ENCODE measurements at places on chromosomes 7 and 10.

DNA sequence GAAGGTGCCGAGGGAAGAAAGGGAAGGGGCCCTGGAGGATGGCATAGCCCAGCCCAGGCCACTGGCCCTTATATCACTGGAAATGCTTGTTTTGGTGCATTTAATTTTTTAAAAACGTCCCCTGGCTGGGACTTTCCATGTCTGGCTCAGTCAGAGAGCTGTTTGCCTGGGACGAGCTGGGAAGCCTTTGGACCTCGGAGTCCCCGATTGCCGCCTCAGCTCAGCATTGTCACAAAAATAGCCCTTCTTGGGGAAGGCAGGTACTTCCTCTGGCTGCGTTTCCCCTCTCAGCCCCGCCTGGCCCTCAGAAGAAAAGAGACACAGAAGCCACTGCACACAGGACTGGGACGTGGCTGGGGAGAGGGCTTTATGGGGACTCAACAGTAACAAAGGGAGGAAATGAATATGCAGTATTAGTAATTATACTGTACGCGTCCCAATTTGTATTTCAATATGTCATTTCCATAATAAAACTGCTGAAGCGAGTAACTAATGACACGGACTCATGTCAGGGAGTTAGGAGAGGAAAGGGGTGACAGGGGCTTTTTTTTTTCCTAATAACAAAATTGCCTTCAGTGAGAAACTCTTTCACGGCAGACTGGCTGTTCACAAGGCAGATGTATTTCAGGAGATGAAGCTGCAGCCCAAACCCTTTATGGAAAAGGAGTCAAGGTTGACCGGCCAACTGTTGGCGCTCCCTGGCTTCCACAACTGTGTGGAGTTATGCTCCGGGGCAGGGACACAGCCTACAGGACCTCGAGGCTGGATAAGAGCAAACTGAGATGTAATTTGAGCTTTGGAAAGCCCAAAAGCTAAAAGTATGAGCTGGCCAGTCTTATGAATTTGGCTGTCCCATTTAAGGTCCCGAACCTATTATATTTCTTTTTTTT lies 31.0 kb upstream of the MXI1 start:
- H3K4me1 ChIP-seq, result no peaks in the 10 kb centered on the region
- H3K27ac ChIP-seq, result no peak overlapping the region
- H3K36me3 ChIP-seq, result no peaks in the 10 kb centered on the region
- peaks cover 21% of the 10 kb centered on the region for H3K27me3 ChIP-seq
- DNase-seq, result peak; percentile 63
- no peak overlapping the region for H3K4me3 ChIP-seq

- H3K27me3 ChIP-seq, result no peaks in the 10 kb centered on the region
- H3K4me1 ChIP-seq, result no peaks in the 10 kb centered on the region
- no peak overlapping the region for H3K4me3 ChIP-seq
- peak; percentile 82 for DNase-seq
- no peak overlapping the region for H3K27ac ChIP-seq
- no peaks in the 10 kb centered on the region for H3K36me3 ChIP-seq
These were observed 190.9 kb downstream of the DNAJB6 start for GRCh38 chr7:157527686-157528085.

DNA sequence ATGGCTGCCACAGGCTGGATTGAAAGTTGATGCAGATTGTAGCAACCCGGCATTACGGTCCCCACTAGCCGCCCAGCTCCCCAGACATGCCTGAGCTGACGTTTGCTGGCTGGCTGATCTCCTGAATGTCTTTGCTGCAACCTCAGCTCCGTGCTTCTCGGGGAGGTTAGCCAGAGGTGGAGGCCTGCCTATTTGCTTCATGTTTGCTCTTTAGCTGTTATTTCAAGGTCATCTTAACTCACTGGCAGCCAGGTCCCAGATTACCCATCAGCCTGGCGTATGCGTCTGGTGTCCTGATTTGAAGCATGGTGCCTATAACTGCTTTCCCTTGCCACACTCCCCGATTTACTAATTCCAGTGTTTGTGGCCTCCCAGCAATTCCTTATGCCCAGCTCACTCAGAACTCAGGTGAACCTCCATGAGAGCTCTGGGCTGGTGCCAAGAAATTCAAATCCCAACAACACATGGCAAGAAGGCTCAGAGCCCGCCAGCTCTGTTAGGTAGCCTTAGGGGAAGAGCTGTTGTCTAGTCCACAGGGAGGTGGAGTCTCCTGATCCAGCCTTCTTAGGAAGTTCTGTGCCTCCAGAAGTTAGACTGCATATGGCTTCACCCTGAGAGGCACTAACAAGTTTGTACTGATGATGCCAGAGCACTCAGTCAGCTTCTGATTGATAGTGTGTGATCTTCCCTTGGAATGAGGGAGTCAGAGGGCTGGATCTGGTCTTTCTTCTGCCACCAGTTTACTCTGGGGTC lies 69.7 kb upstream of the EXOC4 start:
- no peaks in the 10 kb centered on the region for H3K36me3 ChIP-seq
- no peaks in the 10 kb centered on the region for H3K4me1 ChIP-seq
- DNase-seq, result no peak
- no peak overlapping the region for H3K4me3 ChIP-seq

GRCh38 chr7:11239316-11239715 lies 265.6 kb downstream of the PHF14 start:
- H3K36me3 ChIP-seq, result no peaks in the 10 kb centered on the region
- no peak overlapping the region for H3K27ac ChIP-seq
- no peak for DNase-seq
- H3K4me1 ChIP-seq, result peaks cover 17% of the 10 kb centered on the region
- H3K4me3 ChIP-seq, result no peak overlapping the region

GRCh38 chr7:64557601-64558322 lies 5.1 kb downstream of the ZNF680 start:
- peaks cover 15% of the 10 kb centered on the region for H3K36me3 ChIP-seq
- H3K27me3 ChIP-seq, result no peaks in the 10 kb centered on the region
- peaks cover 49% of the 10 kb centered on the region for H3K4me1 ChIP-seq
- H3K4me3 ChIP-seq, result no peak overlapping the region

DNA sequence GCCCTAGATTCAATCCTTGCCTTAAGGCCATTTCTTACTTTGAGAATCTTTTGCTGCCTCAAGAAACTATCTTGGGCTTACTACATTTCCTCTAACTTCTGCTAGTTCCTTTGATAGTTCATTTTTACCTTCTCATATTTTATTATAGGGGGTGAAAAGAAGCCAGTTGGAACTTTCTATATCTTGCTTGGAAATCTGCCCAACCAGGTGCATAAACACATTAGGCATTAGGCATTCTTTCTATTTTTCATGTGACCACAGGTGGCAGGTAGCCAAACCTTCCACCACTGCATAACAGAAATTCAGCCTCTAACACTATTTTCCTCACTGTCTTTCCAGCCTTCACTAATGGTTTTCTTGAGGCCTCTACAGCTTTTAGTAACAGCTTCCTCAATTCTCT lies 300.0 kb upstream of the SP8 start:
- no peak overlapping the region for H3K27ac ChIP-seq
- H3K4me1 ChIP-seq, result no peaks in the 10 kb centered on the region
- no peaks in the 10 kb centered on the region for H3K27me3 ChIP-seq
- DNase-seq, result no peak
- no peaks in the 10 kb centered on the region for H3K36me3 ChIP-seq

All from osteocyte (in vitro differentiated cells).